Stimulated activated CD8-positive, alpha-beta memory T cell treated with anti-CD3 and anti-CD28 coated beads, Interleukin-7, amount 100 ng/mL, for 24 hours (primary cell): ENCODE measurements at places on chromosomes 16 and 17.

GRCh38 chr16:85025781-85026653, 1.6 kb upstream of the KIAA0513 start:
- no peak for DNase-seq

DNA sequence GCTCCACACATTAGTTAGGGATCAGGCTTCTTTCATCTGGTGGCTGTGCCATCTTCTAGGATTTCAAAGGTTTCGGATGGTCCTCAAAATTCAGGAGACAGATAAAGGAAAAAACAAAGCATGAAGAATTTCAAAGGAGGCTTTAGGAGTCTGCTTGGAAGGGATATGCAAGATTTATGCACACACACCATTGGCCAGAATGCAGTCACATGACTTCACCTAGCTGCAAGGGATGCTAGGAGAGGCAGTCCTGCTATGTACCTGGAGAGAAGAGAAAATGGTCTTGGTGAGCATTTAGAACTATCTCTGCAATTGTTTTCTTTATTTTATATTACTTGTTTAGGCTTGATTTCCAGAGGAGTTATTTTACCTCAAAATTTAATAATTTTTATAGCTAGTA, 174.6 kb downstream of the PCTP start:
- DNase-seq = no peak

- no peak for DNase-seq
Measured at GRCh38 chr17:67675481-67675880, 42.3 kb upstream of the NOL11 start.

- DNase-seq = no peak
Measured at GRCh38 chr16:29820271-29820701, at the start of gene MVP. Gene MVP (plus strand): TSS chr16:29820462. CDS start chr16:29830550, 10,088 bp downstream.

GRCh38 chr17:48455791-48456190, 25.8 kb upstream of the SKAP1 start:
- DNase-seq = no peak

DNA sequence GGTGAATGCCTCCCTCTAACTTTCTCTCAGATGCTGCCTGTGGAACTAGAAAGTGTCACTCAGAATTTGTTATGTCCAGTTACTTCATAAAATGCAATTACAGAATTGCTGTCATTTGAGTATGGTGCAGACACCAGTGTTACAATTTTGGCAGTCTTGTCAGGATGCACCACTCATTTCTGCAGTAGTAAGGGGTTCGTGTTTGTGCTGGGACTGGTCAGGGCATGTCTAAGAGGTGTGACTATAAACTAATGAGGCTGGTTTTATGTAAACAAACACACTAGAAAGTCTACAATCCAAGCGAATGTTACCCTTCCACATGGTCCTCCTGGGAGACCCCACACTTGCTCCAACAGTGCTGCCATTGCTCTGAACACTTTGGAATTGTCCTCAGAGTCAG, 206.2 kb downstream of the ANKFN1 start:
- DNase-seq = no peak
